ENCODE measurements at places on chromosomes 2 and 18.

DNA sequence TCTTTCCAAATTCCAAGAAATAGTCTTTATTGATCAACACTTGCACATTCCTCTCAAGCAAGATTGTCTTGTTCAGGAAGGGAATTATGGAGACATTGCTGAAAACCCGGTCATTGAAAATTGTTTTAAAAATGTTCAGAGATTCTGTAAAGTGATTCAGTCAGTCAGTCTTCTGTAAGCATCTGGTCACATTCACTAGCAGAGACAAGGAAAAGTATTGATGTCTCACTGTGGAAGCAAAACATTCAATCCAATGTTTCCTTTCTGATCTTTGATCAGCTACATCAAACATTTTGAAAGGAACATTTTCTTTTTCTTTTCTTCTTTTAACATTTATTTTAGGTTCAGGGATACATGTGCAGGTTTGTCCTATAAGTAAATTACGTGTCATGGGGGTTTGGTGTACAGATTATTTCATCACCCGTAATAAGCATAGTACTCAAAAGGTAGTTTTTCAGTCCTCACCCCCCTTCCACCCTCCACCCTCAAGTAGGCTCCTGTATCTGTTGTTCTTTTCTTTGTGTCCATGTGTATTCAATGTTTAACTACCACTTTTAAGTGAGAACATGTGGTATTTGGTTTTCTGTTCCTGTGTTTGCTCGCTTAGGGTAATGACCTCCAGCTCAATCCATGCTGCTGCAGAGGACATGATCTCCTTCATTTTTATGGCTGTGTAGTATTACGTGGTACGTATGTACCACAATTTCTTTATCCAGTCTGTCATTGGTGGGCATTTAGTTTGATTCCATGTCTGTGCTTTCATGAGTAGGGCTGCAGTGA lies 61.2 kb downstream of the CTNNA2 start:
- no peak for DNase-seq

- peak; percentile 44 for DNase-seq
These were observed 87.4 kb upstream of the KLF7 start for GRCh38 chr2:207252979-207253645.

DNA sequence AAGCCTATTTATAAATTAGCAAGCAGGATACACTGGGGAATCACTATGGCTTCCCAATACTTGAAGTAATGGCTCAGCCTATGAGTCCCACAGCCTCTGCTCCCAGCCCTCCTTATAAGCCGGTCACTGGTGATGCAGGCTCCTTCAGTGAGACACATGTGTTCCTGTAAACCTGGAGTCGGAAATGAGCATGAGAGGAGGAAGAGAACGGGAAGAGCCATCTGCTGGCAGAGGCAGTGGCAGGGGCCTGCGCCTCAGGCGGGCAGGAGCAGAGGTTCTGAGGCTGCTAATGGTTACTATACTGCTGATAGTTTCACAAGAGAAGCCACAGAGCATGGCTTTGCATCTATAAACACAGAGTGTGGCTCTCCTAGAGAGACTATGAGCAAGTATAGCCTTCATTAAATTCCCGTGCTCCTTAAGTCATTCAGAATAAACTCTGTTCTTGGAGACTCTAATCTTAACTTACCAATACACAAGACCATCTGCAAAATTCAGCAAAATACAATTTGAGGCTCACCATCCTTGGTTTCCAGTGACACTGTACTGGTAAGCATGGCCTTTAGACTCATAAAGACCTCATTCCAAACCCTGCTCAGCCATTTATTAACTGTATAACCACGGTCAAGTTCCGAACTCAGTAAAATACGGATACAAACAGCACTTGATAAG lies 63.3 kb downstream of the FBXO15 start:
- no peak for DNase-seq

- no peak for DNase-seq
These were observed 63.9 kb downstream of the PARD6G start for GRCh38 chr18:80183273-80184050.

GRCh38 chr2:12970861-12971260 lies 254.1 kb downstream of the TRIB2 start:
- peak; percentile 65 for DNase-seq

DNA sequence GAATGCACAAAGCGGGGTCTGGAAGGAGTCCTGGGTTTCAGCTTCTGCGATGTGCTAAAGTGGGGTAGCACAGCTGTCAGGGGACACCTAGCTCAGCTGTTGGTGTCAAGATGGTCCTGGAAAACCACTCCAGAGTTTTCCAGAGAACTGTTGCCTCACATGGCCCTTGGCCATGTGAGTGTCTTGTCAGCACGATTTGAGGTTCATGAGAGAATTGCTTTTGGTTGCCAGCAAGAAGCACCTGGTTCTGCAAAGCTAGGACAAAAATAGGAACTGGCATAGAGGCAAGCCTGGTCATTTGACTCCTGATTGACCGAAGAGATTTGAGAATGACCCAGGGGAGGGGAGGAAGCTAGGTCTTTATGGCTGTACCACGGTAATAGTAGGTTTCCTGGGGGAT lies 50.4 kb upstream of the CTLA4 start:
- DNase-seq: peak; percentile 30

DNA sequence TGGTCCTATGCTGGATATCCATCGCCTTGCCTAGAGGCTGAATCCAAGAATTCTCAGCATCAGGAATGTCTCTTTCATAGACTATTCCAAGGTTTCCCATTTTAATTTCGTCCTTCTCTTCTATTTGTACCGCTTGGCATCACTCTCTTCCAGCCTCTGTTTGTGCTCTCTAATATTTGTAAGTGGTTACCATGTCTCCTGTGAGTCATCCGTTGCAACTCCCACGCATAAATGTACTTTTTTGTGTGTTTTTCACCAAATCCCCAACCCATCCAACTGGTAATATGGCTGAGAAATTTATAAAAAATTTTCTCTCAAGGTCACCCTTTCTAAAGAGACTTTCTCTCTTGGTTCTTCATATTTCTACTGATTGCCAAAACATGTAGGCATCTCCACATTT lies 21.8 kb downstream of the COLEC12 start:
- DNase-seq: peak; percentile 82

DNA sequence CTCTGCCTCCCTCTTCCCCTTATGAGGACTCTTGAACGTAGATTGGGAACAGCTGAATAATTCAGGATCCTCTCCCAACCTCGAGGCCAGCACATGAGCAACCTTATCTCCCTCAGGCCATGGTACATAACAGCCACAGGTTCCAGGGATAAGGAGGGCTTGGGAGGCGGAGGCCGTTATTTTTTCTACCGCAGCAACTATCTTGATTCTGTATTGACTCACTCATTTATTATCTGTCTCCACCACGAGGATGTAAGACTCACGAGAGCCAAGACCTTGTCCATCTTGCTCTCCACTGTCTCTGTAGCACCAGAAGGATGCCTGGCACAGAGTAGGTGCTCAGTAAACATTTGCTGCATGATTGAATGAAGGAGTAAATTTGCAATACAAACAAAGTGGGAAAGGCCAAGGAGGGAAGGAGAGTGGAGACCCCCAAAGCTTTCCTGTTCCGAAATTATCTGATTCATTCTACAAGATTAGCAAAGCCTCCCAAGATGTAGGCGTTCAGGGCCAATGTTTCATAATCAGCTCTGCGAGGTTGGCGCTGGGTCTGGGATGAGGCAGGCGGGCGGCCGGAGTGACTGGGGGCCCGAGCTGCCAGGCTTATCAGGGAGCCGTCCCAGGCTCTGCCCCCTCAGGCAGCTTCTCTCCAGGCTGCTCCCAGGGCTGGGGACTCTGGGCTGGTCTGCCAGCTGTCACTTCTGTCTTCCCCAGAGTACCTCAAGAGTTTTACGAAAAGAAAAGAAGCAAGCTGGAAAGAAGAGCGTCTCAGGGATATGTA lies 31.6 kb downstream of the INPP5D start:
- no peak for DNase-seq

- no peak for DNase-seq
These were observed 6.8 kb downstream of the B3GNT2 start for GRCh38 chr2:62202729-62203128.

GRCh38 chr18:14925281-14925709 lies 177.3 kb downstream of the ANKRD30B start:
- DNase-seq: peak; percentile 24

DNA sequence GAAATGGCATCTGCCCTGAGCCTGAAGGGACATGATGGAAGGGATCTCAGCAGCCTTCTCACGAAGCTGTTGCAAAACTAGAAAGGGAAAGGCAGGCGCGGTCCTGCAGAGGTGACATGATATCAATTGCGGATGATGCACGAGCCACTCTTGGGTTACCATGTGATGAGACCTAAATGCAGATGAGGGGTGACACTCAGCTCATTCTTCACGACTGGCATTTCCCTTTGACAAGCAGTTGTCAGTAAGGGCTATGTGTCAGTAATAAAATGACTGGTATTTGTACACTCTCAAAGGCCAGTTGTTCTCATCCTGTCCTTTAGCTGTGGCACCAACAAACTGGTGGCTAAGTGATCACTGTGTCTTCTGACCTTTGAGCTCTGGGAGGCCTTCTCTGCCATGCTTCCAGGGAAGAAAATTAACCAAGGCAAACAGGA lies 273.6 kb downstream of the ETAA1 start:
- DNase-seq: no peak

GRCh38 chr2:74534411-74534810 lies 4.7 kb downstream of the HTRA2 start:
- no peak for DNase-seq

- DNase-seq: peak; percentile 92
These were observed 222.7 kb downstream of the PIEZO2 start for GRCh38 chr18:10926621-10927161.

GRCh38 chr18:50994031-50994430 lies 26.2 kb downstream of the ELAC1 start:
- no peak for DNase-seq

- peak; percentile 73 for DNase-seq
These were observed 587.7 kb downstream of the CPS1 start for GRCh38 chr2:211144078-211144477.

DNA sequence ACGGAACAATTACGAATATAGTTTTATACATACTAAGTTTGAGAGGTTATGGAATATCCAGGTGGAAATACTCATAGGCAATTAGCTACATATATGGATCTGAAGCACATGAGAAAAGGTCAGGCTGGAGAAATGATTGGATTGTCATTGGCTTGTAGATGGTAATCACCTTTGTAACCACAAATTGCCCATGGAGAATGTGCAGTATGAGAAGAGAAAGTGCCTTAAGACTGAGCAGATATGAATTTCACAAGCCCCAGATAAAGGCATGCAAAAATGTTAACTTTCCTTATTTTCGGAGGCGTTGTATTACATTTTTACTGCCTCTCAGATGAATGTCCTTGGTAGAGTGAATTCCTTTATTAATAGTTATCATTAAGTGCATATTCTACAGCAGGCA lies 33.1 kb upstream of the ACVR1C start:
- DNase-seq: no peak

DNA sequence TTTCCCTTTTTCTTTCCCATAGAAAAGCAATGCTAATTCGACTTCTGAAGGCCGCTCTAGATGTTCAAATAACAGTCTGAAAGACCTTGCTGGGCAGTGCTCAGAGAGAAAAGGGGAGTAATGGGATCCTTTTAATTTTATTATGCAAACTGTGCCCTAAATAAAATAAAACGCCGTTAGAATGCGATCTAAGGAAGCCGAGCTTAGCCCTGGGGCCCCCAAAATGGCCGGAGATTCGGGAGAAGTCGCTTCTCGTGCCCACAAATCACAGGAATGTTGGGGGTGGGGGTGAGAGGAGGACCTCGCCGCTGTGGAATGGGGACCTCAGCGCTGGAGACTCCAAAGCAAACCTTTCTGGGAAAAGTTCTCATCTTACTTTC lies 8.4 kb upstream of the POU3F3 start:
- no peak for DNase-seq

- DNase-seq: peak; percentile 72
These were observed 81.2 kb downstream of the ADD2 start for GRCh38 chr2:70686577-70687460.

GRCh38 chr2:32772638-32773447 lies 145.0 kb downstream of the TTC27 start:
- DNase-seq: peak; percentile 52

- peak; percentile 66 for DNase-seq
These were observed 1.0 kb downstream of the LIMS1 start for GRCh38 chr2:108535357-108535631.

DNA sequence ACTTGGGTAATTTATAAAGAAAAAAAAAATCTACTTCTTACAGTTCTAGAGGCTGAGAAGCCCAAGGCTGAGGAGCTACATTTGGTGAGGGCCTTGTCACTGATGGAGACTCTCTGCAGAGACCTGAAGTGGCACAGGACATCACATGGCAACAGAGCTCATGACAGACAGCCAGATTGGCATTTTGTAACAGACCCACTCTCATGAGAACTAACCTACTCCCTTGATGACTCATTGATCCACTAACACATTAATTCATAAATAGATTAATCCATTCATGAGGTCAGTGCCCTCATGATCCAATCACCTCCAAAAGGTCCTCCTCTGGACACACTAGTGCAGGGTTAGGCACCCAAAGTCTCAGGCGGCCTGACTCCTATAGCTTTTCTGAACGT lies 318.4 kb downstream of the GULP1 start:
- DNase-seq: peak; percentile 22

DNA sequence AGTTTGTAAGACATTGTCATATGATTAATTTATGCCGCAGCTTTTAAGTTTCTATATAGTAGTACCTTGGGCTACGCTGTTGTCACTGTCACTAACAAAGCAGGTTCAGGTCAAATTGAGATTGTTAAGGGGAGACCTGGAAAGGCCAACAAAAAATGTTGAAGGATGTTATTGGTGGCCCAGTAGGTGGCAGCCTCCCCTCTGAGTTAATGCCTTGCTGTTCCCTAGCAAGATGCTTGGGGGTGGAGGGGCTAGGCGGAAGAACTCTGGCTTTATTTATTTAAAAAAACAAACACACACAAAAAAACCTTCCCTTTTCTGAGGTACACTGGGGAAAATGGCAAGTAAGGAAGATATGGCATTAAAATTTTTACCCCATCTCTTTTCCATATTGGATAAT lies 128.3 kb upstream of the ATP5MC3 start:
- DNase-seq: peak; percentile 7
